ENCODE measurements at places on chromosomes 7 and 10.

GRCh38 chr7:106947244-106947728 lies 82.2 kb downstream of the PIK3CG start:
- DNase-seq = peak; percentile 66

DNA sequence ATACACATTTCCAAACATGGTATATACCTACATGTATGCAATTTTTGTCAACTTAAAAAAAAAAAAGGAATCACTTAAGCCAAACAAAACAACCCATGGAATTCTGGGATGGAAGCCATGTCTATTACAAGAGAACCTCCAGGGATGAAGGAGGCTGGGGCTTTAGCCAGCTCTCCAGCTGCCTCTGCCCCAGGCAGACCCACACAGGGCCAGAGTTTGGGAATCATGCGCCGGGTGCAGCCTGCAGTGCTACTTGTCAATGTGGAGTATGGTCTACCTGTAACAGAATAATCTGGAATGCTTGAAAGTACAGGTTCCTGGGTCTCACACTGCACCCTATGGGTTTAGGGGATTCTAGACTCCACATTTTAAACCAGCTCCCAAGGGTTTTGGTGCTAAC lies 10.8 kb downstream of the ATP6V0E2 start:
- no peak for DNase-seq

- DNase-seq = no peak
These were observed 37.1 kb upstream of the SRI start for GRCh38 chr7:88256906-88257305.

GRCh38 chr10:16883084-16883483 lies 65.9 kb upstream of the RSU1 start:
- no peak for DNase-seq
